ENCODE measurements at places on chromosomes 5 and 9.
A peak's percentile ranks its signal among the peaks of the same experiment; 100 is the strongest.

DNA sequence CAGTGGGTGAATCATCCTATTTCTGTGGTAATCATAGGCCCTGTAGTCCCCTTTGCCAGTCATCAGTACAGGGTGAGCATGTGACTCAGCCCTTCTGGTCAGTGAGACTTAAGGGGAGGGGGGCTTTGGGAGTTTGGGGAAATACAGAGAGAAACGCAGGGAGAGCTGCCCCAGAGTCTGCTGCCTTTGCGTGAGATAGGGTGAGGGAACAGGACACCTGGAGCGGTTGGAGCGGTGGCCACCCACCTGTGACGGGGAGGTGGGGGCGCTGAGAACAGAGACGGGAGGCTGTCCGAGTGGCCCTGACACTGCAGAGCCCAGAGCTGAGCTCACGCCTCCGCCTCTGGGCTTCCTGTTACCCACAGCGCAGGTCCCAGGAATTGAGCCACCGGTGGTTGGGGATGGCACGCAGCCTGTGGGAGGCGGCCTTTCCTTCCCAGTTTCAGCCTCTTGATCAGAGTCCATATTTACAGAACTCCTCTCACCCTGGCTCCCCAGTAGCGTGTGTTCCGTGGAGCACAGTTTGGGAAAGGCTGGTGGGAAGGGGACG, 92.0 kb upstream of the ERCC6L2 start:
- DNase-seq: no peak

DNA sequence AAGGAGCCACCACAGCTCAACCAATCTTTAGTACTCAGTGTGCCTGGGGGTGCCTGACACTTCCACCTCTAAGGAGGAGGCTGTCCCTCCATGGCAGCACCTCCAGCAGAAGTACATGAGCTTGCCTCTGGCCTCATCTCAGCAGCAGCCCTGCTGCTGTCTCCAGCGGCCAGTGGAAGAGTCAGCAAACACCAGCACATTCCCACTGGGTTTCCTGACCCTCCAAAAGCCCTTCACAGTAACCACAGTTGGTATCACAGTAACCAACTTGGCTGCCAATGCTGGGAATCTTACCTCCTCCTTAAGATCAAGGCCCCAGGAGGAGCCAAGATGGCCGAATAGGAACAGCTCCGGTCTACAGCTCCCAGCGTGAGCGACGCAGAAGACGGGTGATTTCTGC, 29.4 kb downstream of the FSTL4 start:
- no peak for DNase-seq

GRCh38 chr5:10536511-10536910, 27.4 kb upstream of the ANKRD33B start:
- DNase-seq: no peak

- DNase-seq: peak; percentile 64
Observed at GRCh38 chr9:98248737-98249474, 6.5 kb downstream of the TBC1D2 start.

- no peak for DNase-seq
Observed at GRCh38 chr9:106954974-106955850, 92.2 kb downstream of the ZNF462 start.

DNA sequence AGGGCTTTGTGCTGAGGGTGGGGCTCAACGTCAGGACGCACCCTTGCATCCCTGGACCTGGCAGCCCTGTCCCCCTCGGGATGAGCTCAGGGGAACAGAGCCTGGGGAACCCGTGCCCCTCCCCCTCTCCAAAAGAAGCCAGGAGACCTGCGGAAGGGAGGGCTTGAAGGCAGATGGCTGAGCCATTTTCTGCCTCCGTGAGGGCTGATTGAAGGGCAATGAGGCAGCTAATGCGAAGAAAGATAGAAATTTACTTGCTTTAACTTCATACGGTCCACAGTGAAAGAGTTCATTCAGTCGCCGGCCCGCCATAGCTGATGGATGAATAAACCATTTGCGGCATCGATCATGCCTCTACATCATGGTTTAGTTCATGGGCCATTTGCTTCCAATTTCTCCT, 28.8 kb downstream of the ASS1 start:
- no peak for DNase-seq

GRCh38 chr5:124868676-124869075, 122.2 kb upstream of the ZNF608 start:
- DNase-seq: no peak

GRCh38 chr9:16252616-16253015, 617.9 kb downstream of the BNC2 start:
- DNase-seq: no peak

GRCh38 chr9:73176450-73176875, 24.8 kb downstream of the ANXA1 start:
- no peak for DNase-seq

DNA sequence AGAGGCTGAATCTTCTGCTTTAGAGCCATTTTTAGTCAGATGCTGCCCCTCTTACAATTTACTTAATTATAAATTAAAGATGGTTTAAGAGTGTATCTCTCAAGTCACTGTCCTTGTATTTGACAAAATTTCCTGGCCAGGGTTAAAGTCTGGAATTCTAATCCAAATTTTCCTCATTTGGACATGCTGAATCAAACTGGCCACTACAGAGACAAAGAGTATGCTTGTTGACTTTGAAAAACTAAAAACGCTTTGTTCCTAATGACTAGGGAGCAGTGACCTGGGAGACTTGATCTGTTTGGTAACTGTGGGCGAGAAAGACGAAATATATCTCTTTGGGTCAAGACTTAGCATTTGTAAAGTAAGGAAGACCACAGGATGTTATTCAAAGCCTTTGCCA, 303.2 kb downstream of the ZSWIM6 start:
- DNase-seq: no peak

GRCh38 chr5:139774980-139775661, 20.5 kb upstream of the PSD2 start:
- DNase-seq: peak; percentile 68

DNA sequence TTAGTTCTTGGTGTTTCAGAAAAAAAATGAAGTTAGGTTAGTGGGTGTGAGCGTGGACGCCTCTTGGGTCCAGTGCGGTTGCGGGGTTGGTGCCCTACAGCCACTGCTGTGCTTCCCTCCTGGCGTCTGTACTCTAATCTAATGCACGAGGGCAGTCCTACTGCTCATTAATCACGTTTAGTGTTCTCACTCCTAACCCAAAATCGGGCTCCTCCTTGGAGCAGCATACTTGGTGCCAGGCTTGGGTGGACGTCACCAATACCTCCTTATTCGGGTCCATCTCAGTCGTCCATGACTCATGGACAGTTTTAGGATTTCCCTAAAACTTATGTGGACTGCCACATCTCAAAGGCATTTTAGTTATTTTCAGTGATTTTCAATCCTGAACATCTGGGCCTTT, 41.6 kb downstream of the TRIO start:
- DNase-seq: no peak

DNA sequence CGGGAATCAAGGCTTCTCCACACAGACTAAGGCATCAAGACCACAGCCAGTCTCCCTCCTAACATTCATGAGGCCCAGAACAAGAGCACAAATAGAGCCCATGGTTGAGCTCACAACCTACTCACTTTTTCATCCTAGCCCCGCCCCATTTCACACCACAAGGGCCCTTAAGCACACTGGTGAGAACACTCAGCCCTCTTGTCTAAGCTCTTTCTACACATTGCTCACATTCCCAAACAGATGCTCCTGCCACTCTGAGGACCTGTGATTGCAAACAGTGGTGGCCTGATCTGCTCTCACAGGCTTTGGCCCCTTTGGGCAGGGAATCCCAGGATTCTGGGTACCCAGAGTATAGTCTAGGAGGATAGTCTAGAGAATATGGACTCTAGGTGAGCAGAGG, 54.0 kb downstream of the FEM1C start:
- no peak for DNase-seq

- no peak for DNase-seq
Observed at GRCh38 chr9:116095403-116095802, 58.2 kb upstream of the PAPPA start.

- DNase-seq: peak; percentile 37
Observed at GRCh38 chr5:123545506-123545905, 33.5 kb downstream of the CSNK1G3 start.

DNA sequence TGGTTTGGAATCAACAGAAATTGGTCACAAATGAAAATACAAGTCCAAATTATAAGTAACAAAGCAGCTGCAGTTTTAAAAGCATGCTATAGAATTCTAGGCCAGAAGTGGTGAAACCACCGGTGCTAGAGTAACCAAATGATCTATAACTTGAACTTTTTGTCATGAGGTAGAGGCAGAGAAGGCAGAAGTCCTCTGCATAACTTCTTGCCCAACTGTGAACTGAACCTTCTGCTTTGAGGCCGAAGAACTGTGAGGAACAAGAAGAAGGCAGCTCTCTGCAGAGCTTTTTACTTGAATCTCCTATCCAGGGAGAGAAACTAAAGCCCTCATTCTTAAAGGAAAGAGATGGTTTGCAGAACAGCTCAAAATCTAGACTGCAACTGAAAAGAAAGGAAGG, 36.2 kb upstream of the TENT2 start:
- no peak for DNase-seq

GRCh38 chr9:13721481-13722235, 442.2 kb upstream of the MPDZ start:
- no peak for DNase-seq

- no peak for DNase-seq
Observed at GRCh38 chr5:160641405-160641804, 210.6 kb downstream of the ATP10B start.

DNA sequence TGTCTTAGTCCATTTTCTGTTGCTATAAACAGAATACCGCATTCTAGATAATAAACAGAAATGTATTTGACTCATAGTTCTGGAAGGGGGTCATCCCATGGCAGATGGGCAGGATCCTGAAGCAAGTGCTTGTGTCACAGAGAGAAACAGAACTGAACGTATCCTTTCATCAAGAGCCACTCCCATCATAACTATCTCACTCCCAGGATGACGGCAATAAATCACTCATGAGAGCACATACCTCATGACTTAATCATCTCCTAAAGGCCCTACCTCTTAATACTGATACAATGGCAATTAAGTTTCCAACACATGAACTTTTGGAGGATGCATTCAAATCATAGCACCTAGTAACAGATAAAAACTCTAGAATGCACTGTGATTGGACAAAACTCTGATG, 142.9 kb downstream of the CAMK4 start:
- DNase-seq: no peak

- no peak for DNase-seq
Observed at GRCh38 chr5:134994560-134995156, 27.0 kb downstream of the CATSPER3 start.

DNA sequence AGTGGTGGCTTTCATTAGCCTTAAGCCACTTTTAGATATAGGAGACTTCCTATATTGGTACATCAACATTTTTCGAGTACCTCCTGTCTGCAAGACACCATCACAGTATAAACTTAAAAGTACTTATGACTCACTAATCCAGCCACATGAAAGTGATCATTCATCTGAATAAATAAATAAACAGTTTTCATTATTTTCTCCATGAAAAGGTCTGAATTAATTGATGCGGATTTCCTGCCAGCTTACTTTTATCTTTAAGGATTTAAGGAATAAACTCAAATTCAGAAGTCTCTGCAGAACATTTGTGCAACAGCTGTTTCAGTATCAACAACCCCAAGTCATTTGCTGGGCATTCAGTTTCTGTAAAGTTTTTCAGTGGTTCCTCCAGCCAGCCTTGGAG, 4.0 kb downstream of the SAP30L start:
- DNase-seq: no peak

DNA sequence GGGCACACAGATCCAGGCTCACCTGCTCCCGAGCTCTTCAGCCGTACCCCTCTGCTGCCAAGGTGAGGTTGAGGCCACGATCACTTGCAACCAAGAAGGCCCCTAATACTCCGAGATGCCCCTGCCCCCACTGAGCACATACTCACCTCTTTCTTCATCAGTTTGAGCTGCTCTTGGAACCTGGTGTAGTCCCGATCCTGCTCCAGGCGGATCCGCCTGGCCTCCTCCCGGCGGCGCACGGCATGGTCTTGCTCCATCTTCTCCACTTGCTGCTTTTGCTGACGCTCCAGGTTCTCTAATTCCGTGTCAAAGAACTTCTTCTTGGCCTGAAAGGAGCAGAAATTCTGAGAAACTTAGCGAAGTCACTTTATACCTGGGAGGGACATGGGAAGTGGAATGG, 75.7 kb upstream of the FBXW11 start:
- DNase-seq: no peak

- peak; percentile 69 for DNase-seq
Observed at GRCh38 chr5:150001660-150002486, 1.3 kb downstream of the HMGXB3 start.

DNA sequence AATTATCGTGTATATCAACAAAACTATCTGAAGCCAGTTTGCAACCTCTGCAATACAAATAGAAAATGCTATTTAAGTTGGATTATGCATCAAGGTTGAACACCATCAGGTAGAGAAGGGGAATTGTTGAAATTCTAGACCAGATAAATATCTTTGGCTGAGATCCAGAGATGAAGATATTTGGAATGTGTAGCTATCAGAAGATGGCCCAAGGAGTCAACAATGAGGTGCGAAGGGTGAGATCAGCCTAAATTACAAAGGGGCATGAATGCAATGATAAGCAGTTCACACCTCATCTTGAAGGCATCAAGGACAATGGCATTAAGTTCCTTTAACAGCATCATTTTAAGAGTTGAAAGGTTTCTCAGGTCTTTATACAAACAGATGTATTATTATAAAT, 572.1 kb upstream of the DMAC1 start:
- no peak for DNase-seq

DNA sequence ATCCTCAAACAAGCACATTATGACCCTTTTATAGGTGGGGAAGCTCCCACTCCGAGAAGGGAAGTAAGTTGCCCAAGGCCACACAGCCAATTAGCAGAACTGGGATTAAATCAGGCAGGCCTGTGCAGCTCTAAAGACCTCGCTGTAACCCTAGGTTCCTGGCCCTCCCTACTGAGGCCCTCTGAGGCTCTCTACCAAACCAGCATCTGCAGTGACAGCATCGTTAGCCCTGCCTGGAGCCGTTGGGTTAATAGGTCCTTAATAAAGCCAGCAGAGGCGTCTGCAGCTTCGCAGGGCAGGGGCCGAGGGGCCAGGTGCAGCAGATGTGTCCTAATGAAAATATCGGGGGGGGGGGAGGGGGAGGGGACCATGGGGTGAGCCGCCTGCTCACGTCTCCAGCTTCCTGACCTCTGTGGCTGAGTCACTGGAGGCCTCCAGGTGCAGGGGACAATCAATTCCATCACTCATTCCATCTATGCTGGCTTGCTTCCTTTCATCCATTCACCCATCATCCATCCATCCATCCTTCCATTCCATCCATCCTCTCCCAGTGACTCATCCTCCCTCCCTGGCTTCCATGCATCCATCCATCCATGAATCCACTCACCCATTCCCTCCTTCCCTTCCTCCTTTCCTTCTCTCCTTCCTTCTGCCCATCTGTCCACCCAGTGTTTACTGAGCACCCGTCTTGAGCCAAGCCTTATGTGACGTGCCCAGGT, 203.9 kb downstream of the C9orf50 start:
- DNase-seq: no peak

DNA sequence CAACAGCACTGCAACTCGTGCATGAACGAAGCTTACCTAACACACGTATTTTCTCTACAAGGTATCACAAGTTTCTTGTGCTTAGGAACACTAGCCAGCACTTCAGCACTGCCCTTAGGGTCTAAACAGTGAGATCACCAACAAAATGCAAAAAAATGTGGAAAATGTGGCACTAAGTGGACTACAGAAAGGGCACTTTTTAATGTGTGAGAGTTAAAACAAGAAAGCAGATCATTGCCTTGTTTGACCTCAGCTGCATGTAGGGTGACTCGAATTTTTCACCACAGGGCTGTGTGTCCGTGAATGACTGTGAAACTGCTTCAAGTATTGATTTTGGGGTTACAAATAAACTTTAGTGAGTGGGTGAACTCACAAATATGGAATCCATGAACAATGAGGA, 90.5 kb downstream of the MARCHF3 start:
- no peak for DNase-seq

GRCh38 chr9:116927726-116928125, 240.6 kb downstream of the TRIM32 start:
- DNase-seq: no peak

- DNase-seq: no peak
Observed at GRCh38 chr5:148408092-148408491, 24.3 kb downstream of the FBXO38 start.

Data from CD4-positive, alpha-beta T cell treated with Interferon alpha-2 for 1 hour (primary cell).